Stimulated activated CD8-positive, alpha-beta memory T cell treated with anti-CD3 and anti-CD28 coated beads, Interleukin-7, amount 100 ng/mL, for 48 hours (primary cell): ENCODE measurements at places on chromosomes 7 and 10.

- DNase-seq = no peak
These were observed 937.1 kb downstream of the CNTNAP2 start for GRCh38 chr7:147053746-147054145.

DNA sequence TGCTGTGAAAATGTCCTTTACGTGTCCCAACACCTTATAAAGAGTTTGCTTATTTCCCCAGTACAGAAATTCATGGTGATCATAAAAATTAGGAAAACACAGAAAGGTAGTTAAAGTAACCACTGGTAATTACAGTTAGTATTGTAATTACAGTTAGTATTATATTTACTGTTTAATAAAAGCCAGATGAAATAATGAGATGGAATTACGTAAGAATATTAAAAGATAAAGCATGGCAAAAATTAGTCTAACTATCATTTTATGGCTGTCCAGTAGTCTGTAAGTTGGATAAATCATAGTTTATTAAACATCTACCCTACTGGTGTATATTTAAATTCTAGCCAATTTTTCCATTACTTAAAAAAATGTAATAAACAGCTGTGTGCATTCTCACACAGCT is 638.8 kb downstream of the ACTR3B start:
- no peak for DNase-seq

- no peak for DNase-seq
These were observed 885.7 kb downstream of the LRMDA start for GRCh38 chr10:76317078-76317477.

GRCh38 chr7:55325371-55325792 is 39.8 kb upstream of the LANCL2 start:
- DNase-seq = no peak

DNA sequence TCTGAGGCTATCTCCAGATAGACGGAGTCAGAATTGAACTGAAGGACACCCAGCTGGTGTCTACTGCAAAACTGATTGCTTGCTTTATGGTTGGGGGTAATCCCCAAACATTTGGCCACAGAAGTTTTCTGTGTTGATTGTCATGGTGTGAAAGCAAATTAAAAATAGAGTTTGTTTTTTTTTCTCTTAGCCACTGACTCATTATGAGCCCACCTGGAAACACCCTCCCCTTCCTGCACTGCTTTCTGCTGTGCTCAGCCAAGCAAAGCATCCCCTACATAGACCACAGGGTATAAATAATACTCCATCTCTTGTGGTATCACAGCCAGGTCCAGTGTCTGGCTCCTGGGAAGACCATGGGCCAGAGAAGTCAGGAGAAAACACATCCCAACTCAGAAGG is 6.5 kb upstream of the VWC2 start:
- no peak for DNase-seq

- DNase-seq = no peak
These were observed 75.3 kb downstream of the C10orf90 start for GRCh38 chr10:126595160-126595559.

DNA sequence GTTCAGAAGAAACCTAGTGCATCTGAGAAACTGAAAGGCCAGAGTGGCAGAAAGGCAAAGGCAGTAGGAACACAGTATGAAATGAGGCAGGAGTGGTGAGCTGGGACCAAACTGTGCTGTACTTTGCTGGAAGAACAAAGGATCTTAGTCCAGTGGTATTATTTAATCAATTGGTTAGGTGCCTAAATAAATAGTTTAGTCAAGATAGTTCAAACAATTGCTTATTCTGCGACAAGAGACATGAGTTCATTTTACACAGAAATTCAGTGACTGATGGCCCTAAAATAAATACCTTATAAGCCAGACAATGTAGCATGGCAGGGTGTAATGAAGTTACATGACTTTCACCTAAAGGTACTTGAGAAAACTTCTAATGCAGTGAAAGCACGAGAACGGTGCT is 181.8 kb upstream of the LRRN3 start:
- no peak for DNase-seq

- DNase-seq = no peak
These were observed 45.6 kb downstream of the BMPR1A start for GRCh38 chr10:86801995-86802394.

GRCh38 chr7:1536743-1537534 is 6.4 kb downstream of the MAFK start:
- no peak for DNase-seq

DNA sequence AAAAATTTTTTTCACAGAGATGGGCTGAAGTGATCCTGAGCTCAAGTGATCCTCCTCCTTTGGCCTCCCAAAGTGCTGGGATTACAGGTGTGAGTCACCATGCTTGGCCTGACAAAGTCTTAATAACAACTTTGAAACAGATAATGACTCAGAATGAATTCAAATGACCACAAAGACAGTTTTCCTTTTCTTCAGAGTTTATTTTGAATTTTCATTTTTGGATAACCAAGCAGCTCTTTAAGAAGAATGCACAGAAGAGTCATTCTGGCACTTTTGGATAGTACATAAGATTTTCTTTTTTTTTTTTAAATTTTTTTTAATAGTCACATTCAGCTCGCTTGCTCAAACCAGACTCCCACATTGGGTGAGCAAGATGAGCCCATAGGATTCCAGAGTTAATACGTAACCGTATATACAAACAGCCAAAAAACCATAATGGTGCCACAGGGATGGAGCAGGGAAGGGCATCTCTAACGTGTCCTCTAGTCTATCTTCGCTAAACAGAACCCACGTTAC is 43.0 kb upstream of the NMT2 start:
- no peak for DNase-seq

DNA sequence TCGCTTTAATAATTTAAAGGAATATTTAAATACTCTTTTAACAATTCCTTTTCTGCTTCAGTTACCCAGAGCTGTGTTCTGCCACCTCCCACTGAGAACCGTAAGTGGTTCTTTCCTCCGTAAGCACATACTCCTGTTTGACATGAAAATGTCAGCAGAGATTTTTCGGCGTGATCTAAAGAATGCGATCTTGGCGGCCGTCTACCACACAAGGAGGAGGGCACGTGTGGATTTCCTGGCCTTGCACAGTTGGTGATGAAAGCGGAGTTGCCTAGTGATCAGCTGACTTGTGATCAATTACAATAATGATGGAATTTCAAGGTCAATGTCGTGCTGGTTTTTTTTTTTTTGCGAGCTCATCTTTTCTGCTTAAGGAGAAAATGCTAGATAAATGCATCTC is 35.6 kb upstream of the INSIG1 start:
- no peak for DNase-seq
